Stimulated activated CD8-positive, alpha-beta memory T cell treated with anti-CD3 and anti-CD28 coated beads, Interleukin-7, amount 100 ng/mL, for 1 hour (primary cell): ENCODE measurements at places on chromosomes 12 and 14.

DNA sequence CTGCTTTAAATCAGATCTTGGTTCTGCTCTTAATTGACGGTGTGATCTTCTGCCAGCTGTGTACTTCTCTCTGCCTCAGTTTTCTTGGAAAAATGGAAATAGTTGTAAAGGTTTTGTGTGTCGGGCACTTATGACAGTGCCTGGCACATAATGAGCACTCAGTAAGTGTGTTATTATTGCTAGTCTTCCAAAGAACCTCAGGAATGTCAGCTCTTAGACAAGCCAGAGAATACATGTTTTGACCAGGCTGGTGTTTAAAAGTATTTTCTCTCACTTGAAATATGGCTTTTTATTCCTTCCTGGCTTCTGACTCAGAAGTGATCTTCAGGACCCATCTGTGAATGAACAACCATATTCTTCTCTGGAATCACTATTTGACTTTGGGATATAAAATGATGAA, 304.1 kb downstream of the SNAPC1 start:
- no peak for DNase-seq

DNA sequence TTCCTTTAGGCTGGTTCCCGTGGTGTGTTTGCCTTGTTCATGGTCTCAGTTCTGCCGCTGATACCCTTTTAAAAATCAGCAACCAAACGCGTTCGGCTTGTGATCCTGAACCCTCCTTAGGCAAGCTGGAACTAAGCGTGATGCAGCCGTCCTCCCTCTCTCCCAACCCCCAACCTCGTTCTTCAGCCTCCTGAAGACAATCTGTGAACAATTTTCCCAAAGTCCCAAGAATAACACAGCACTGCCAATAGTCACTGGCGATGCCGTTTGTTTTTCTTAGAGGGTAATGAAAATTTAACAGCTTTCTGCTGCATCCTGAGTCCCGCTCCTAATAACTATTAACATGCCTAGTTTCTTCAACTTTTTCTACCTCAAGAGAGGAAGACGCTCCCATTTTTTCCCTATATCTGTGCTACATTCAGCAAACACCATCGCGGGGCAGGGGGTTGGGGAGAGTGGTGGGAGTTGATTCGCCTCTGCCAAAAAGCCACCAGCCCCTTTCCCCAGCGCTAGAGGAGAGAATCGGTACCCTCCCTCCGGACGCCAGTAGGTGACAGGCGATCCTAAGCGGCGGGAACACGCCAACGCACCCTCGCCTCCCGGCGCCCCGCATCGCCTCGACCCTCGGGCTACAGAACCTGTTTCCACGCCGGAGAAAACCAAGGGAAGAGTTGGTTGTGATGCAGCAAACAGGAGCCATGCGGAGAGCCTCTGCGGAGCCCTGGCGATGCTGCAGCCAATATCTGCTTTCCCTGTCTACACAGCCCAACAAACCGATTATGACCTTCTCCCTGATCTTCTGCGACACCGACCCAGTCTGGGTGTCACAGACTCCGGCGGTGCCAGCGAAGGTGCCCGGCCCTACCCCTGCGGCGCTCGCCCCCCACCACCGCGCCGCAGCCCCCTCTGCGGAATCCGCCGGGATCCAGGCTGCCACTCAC, 752 bp downstream of the PRICKLE1 start:
- no peak for DNase-seq

GRCh38 chr14:59272633-59273032, 84.2 kb downstream of the DAAM1 start:
- DNase-seq: no peak

DNA sequence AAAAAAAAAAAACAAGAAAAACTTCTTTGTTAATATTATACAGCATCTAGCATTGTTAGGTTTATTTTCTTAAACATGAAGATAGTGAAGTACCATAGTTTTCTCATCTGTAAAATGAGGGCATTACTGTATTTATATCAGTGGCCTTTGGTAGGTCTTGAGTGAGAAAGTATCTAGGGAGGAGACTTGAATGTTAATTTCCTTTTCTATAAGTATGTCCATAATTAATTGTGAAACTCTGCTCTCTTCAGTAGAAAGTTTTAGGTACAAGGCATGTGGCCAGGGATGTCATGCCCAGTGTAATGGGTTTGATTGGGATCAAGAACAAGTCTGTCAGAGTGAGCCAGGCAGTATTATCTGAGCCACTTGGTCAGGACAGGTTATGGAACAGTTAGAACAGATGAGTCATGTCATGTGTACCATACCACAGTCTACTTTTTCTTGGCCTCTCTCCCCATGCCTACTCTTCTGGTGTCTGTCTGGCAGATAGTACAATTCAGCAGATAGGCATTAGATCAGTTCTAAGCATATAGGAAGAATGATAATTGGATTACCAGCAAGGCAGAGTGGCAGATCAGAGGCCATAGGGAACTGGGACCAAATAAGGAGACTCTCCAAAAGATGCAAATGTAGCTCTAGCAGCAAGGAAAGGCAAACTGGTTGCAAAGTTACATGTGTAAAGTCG, 30.4 kb downstream of the FBXO34 start:
- no peak for DNase-seq

DNA sequence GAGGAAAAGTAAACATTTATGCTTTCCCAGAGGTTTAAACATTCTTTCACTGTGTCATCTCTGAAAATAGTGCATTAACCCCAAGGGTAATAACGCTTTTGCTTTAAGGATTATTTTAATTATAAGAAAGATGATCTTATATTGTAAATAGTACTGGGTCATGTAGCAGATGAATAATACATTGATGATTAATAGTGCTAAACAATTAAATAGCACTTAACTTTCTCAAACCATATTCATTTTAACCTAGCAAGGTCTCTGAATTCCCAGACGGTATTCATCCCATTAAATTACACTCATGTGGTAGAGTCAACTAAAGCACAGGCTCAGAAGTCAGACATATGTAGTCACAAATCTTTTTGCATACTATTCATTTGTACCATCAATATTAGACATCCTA, 115.6 kb upstream of the FAR2 start:
- DNase-seq: no peak

DNA sequence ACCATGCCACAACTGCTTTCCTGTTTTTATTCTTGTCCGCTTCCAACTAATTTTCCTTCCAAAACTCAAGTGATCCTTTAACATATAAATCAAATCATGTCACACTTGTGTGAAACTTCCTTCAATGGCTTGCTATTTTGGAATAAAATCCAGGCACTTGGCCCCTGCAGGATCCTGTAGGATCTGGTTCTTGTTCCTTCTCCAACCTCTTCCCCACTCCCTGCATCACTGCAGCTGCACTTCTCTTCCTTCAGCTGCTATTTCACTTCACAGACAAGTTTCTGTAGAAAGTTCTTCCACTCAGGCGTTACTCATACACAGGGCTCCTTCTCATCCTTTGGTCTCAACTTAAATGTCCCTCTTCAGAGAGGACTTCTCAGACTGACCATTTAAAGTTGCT, 239.7 kb upstream of the BTG1 start:
- no peak for DNase-seq

- DNase-seq: no peak
Measured at GRCh38 chr12:25241167-25242020, 9.3 kb downstream of the KRAS start.

DNA sequence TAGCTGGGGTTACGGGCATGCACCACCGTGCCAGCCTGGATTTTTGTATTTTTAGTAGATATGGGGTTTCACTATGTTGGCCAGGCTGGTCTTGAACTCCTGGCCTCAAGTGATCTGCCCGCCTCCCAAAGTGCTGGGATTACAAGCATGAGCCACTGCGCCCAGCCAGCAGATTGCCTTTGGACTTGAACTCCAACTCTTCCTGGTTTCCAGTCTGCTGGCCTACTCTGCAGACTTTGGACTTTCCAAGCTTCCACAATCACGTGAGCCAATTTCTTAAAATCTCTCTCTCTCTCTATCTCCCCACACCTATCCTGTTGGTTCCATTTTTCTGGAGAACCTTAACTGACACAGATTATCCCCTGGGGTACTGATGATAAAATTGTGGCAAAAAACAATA, 55.0 kb downstream of the EMP1 start:
- DNase-seq: no peak

- no peak for DNase-seq
Measured at GRCh38 chr12:123113026-123113425, 37.9 kb downstream of the PITPNM2 start.

DNA sequence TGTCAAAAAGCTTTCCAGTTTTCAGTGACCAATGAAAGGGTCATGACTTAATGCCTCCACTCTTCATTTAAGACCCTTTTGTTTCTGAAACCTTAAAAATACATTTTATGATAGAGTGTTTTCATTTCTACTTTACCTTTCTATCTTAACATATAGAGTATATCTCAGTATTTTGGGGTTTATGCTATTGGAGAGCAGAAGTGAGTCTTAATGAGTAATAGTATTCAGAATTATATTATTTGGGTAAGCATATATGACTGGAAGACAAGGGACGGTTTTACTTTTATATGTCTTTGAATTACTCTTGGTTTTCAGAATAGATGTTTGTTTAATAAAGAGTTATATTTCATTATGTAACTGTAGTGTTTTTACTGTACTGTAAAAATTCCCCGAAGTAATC, 10.8 kb downstream of the ARHGAP5 start:
- DNase-seq: no peak

- no peak for DNase-seq
Measured at GRCh38 chr14:93936245-93936644, 9.1 kb downstream of the FAM181A start.

GRCh38 chr12:31494455-31494854, 96.5 kb downstream of the DENND5B start:
- DNase-seq: no peak

GRCh38 chr14:88837495-88837894, 13.0 kb downstream of the TTC8 start:
- no peak for DNase-seq

- DNase-seq: no peak
Measured at GRCh38 chr14:76237349-76237990, 85.7 kb downstream of the GPATCH2L start.

- DNase-seq: no peak
Measured at GRCh38 chr14:81584495-81584894, 50.8 kb upstream of the SEL1L start.

DNA sequence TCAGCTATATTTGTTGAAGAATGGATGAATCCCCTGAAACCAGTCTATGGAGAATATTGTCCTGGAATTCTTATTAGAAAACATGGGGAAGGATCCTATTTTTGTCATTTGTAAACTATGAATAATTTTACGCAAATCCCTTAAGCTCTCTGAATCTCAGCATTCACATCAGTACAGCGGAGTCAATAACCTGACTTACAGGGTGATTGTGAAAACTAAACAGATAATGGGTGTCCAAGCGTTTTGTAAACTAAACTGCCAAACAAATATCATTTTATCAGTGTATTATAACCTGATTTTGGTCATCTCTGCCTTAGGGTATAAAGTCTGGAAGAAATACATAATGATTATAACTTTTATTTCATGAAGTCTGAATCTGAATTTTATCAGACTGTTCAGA, 10.0 kb downstream of the ART4 start:
- no peak for DNase-seq

- DNase-seq: no peak
Measured at GRCh38 chr14:92135269-92135668, 13.5 kb downstream of the CPSF2 start.

GRCh38 chr12:56521209-56521589, 421 bp upstream of the RBMS2 start:
- DNase-seq: no peak

DNA sequence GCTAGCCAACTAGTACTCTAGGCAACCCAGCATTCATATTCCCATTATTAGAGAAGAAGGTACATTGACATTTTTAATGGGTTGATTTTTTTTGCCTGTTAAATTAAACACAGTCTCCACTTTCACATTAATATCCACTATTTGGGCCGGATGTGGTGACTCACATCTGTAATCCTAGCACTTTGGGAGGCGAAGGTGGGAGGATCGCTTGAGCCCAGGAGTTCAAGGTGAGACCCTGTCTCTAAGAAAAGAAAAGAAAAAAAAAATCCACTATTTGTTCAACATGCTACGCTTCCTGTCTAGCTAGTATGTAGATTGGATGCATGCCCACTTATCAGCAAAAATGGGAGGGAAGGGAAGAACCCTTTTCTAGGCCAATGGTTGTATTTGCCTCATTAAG, 7.1 kb upstream of the CRADD start:
- no peak for DNase-seq

- no peak for DNase-seq
Measured at GRCh38 chr14:61104358-61104757, 123.3 kb downstream of the SLC38A6 start.

GRCh38 chr12:45651029-45651428, 78.5 kb upstream of the ARID2 start:
- no peak for DNase-seq

DNA sequence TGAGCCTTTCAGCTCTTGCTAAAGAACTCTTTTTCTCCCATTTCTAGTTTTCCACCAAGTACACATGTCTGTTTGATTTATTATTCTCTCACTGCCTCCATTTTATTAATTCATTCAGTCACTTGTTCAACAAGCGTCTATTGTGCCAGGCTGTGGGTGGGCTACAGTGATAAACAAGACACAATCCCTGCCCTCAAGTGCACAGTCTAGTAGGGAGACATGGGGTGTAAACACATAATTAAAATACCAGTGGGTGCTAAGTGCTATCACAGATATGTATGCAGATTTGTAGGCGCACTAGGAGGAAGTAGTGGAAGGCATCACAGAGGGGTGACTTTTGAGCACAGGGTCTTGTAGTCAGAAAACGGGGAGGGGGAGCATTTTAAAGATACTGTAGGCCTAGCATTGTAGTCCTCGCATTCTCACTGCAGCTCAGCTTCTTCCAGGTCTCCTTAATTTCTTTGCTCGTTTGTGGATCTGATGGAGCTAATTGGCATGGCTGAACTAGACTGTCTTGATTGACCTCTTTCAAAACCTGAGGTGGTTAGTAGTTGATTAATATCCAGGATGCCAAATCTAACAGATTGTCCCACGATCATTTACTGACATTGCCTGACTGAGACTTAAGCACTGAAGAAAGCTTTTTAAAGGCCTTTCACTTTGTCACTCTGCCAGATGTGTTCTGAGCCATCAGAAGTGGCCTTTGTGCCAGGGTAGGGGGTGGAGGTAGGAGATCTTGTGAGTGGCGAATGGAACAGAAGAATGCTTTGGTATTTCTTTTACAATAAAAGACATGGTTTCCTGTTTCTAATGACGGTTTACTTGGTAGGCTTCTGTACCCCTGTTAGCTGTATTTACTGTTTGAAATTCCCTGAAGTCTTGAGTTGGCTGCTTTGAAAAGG, 116.9 kb downstream of the DIP2B start:
- no peak for DNase-seq

DNA sequence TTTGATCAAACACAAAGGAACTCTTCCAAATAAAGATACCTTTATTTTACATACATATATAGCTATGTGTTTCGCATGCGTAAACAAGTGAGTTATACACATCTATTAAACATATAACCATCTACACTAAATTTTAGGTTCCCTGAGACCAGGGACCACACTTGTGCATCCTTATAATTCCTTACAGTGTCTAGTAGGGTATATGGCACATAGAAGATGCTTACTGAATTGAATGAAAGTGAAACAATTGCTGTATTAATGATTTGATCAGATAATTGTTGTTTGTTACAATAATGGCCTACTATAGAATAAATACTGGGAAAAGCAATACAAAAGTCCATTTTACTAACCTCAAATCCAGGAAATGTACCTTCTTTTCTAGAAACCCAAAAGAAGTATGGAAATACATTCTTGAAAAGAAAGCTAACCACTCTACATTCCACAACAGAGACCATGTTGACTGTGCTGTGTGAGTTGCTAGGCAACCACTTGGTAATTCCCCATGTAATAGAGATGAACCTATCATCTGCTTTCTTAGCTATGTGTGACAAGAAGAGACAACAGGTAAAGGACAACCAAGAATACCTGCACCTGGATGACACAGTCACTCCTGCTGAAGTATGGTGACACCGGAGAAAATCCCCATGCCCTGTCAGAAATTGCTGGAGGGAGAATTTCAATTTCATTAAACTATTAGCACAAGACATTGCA, 11.9 kb upstream of the CIPC start:
- no peak for DNase-seq
